CD4-positive, alpha-beta T cell treated with Interleukin-6 at 100 ng/mL for 8 hours (primary cell): ENCODE measurements at places on chromosomes 7 and 10.

DNA sequence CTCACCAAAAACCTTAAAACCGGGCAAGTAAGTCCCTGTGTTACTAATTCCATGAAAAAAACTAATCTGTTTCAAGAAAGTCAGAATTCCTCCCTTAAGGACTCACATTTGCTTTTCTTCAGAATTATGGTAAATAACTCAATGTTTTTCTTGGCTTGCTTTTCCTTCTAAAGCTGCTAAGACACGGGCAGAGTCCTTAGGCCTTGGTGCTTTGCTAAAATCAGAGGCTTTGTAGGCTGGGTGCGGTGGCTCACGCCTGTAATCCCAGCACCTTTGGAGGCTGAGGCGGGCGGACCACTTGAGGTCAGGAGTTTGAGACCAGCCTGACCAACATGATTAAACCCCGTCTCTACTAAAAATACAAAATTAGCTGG is 32.0 kb downstream of the GNA12 start:
- DNase-seq, result no peak

- DNase-seq, result no peak
Measured at GRCh38 chr7:105296491-105296890, 92.2 kb downstream of the SRPK2 start.

- no peak for DNase-seq
Measured at GRCh38 chr10:107362306-107362705, 197.8 kb upstream of the SORCS1 start.

GRCh38 chr7:69912846-69913245 is 314.6 kb downstream of the AUTS2 start:
- no peak for DNase-seq

DNA sequence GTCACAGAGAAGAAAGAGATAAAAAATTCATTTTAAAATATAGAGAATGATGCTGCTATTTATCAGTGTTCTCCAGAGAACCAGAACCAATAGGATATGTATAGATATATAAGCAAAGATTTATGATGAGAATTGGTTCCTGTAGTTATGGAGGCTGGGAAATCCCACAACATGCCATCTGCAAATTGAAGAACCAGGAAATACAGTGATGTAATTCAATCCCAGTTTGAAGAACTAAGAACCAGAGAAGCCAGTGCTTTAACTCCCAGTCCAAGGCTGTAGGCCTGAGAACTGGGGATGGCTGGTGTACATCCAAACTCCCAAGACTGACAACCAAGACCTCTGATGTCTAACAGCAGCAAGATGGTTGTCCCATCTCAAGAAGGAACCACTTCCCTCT is 192.9 kb upstream of the PLXDC2 start:
- DNase-seq, result no peak

- no peak for DNase-seq
Measured at GRCh38 chr10:43754569-43755260, 106.0 kb upstream of the ZNF32 start.

DNA sequence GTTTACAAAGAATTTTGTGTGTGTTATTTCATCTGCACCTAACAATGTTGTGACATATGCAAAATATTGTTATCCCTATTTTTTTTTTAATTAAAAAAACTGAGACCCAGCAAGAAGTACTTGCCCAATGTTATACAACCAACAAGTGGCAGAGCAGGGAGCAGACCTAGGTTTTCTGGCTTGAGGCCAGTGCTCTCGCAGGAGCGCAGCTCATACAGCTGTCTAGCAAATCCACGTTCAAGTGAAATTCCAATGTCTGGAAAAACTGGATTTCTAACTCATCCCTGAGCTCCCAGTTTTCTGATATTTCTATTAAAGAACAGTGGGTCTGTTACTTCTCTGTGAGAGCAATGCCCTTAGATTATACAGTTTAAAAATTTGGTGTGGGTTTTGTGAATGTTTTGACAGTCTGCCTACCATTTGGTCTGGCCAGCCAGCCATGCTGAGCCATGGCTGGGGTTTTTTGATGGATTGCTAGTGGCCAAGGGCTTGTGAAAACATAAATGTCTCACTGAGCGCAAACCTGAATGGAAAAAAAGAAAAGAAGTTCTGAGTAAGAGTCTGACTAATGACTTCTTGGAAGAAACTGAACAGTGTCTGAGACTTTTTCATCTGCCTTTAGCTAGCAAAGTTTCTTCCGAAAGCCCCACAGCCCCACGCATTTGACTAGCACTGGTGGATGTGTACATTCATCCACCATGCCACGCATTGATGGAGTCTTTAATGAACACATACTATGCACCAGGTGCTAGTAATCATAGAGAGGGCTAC is 15.4 kb upstream of the PRF1 start:
- DNase-seq, result no peak

GRCh38 chr10:70510904-70511303 is 32.3 kb downstream of the PALD1 start:
- no peak for DNase-seq

DNA sequence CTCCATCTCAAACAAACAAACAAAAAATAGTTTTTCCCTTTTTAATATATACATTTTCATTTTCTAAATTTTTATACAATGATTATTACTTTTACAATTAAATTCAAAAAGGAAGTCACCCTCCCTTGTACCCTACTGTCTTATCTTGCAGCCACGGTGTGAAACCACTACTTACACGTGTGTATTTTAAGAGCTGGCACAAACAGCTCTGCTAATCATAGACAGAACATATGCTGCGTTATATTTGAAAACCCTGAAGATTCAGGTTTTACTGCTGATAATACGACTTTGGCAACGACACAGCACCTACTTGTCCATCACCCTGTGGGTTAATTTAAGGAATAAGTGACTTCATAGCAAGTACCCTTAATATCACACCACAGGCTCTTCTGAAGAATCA is 991 bp downstream of the ANKRD61 start:
- DNase-seq, result no peak

- no peak for DNase-seq
Measured at GRCh38 chr10:97116462-97117162, 69.1 kb downstream of the SLIT1 start.

DNA sequence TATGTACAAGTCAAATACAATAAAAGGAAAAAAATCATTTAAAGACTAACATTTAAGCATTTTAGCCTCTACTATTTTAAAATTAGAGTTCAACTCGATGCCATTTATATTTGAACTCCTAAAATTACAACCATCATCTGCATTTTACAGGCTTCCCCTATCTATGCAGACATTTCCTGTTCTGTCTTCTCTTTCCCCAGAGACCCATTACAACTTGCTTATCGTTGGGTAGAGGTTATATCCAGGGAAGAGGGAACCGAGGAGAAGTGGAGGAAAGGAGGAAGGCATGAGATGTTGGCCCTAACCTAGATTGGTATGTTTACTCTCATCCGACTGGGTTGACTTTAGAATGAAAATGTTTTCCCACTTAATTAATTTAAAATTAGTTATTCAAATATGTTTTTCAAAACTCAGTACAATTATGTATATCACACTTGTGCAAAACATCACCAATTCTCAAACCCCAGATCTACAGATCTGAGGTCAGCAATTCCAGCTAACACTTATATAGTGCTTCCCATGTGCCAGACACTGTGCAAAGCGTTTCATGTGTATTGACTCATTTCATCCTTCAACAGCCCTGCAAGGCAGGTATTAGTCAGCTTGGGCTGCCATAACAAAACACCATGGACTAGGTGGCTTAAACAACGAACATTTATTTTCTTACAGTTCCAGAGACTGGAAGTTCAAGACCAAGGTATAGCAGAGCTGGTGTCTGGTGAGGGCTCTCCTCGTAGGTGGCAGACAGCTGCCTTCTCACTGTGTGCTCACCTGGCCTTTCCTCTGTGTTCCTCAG is 27.3 kb upstream of the HERPUD2 start:
- no peak for DNase-seq

GRCh38 chr10:46092524-46093081 is 46.5 kb upstream of the MSMB start:
- DNase-seq, result peak; percentile 32
